ENCODE measurements at places on chromosomes 3 and 15.
A peak's percentile ranks its signal among the peaks of the same experiment; 100 is the strongest.

DNA sequence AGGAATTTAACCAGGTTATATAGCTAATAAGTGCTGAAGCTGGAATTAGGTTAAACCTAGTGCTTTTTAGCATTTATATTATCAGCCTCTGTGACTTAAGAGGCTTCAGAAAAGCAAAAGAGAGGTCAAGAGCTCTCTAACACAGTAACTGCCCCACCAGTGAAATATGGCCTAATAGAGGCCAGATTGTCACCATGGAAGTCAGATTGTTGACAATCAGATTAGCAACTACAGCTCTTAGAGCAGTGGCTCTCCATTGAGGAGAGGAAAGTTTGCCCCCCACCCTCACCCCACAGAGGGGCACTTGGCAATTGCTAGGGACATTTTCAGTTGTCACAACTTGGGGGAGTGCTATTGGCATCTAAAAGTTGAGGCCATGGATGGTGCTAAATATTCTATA, 23.3 kb upstream of the LMOD3 start:
- no peak for DNase-seq

- DNase-seq = no peak
Measured at GRCh38 chr3:141860766-141861513, 15.5 kb upstream of the ATP1B3 start.

- no peak for DNase-seq
Measured at GRCh38 chr15:42199126-42199525, 9.0 kb downstream of the VPS39 start.

DNA sequence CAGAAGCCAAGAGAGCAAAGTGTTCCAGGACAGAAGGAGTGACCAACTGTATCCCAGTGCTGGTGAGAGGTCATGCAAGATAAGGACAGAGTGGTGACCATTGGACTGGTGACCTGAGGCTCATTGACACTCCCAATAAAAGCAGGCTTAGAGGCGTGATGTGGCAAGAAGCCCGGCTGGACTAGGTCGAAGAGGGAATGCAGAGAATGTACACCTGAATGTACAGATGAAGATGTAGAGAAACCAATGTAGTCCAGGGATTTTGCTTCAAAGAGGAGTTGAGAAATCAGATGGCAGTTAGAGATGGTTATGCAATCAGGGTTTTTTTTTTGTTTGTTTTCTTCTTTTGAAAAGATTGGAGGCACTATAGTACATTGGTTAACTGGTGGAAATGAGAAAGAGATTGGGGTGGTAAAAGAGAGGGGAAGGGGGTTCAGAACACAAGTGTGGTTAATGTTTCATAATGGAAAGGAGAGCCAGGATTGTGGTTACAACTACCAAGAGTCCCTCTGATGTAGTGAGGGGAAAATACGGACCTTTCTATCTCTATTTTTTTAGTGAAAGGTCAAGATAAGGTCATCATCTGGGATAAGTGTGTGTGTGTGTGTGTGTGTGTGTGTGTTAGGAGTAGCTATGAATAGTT, 23.3 kb downstream of the ST3GAL6 start:
- no peak for DNase-seq

DNA sequence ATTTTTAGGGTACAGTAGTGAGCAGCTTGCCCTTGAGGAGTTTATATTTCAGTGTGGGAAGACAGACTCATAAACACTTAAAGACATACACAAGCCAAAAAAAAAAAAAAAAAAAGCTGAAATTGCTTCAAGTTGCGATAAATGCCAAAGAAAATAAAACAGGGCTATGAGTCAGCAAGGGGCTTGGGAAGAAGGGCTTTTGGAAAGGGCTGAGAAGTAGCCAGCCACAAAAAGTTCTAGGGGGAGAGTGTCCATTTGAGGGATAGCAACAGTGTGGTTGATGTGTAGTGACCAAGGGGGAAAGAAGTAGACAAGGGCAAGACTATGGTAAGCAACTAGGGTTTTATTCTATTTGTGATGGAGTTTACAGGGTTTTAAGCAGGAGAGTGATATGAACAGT, 185.5 kb downstream of the ADAMTS9 start:
- no peak for DNase-seq

- DNase-seq = no peak
Measured at GRCh38 chr3:72368331-72368975, 479.8 kb downstream of the SHQ1 start.

- peak; percentile 16 for DNase-seq
Measured at GRCh38 chr3:111761309-111761795, 97.7 kb upstream of the PHLDB2 start.

DNA sequence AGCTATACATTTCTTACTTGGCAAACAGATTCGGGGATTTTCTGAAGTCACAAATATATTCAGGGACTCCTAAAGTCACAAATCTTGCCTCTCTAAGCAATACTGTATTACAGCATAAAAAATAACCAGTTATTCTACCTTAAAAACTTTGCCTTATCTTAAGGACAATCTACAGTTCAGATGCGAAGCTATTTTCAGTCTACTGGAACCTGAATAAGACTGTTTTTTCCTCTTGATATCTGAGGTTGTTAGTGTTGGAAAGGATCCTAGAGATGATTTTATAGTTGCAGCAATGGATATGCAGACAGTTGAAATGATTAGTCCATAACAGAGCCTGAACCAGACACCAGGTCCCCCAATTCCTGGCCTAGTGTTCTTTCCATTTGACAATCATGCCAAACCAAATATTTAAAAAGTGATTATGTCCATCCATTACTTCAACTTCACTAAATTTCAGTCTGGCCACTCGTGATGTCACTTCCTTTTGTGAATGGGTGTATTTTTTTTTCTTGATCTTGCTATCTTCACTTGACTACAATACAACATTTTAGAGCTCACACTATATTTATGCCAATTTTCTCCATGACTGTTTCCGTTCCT, 1.8 kb downstream of the HDGFL3 start:
- no peak for DNase-seq

- no peak for DNase-seq
Measured at GRCh38 chr15:63440756-63441155, 59.1 kb upstream of the CA12 start.

DNA sequence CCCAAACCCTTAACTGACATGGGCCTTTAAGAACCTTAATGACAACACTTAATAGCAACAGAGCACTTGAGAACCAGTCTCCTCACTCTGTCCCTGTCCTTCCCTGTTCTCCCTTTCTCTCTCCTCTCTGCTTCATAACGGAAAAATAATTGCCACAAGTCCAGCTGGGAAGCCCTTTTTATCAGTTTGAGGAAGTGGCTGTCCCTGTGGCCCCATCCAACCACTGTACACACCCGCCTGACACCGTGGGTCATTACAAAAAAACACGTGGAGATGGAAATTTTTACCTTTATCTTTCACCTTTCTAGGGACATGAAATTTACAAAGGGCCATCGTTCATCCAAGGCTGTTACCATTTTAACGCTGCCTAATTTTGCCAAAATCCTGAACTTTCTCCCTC, 49.9 kb downstream of the PGPEP1L start:
- no peak for DNase-seq

DNA sequence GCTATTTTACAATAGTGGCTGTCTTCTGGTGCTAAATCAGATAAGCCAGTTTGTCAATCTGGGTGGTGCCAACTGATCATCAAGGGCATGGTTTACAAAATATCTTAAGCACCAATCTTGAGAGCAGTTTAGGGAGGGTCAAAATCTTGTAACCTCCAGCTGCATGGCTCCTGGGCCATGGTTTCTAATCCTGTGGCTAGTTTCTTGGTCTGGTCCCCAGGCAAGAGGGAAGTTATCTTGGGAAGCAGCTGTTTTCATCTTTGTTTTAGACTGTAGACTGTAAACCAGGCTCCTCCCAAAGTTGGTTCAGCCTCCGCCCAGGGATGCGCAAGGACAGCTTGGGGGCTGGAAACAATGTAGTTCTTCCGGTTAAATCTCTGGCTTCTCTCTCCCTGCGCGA, 166.8 kb downstream of the IL1RAP start:
- DNase-seq = no peak

DNA sequence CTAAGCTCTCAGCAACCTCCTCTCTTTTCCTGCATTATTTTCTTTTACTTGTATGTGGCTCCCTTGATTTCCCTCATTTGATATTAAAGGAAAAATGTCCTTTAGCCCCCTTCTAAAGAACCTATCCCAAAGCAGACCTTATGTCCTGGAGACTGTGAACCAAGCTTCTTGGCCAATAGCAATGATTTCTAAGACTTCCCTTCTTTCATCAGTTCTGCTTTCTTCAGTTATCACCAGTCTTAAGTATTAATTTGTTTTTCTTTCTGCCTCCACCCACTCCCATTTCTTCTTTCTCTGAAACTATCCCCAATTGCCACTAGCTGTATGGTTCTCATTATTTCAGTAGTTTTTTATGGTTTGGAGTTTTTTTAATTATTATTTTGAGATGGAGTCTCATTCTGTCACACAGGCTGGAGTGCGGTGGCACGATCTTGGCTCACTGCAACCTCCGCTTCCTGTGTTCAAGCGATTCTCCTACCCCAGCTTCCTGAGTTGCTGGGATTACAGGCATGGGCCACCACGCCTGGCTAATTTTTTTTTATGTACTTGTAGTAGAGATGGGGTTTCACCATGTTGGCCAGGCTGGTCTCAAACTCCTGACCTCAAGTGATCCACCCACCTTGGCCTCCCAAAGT, 12.1 kb downstream of the TMOD3 start:
- no peak for DNase-seq

- no peak for DNase-seq
Measured at GRCh38 chr3:134364936-134365765, 9.1 kb downstream of the AMOTL2 start.

GRCh38 chr3:120353463-120353862, 4.3 kb upstream of the LRRC58 start:
- DNase-seq = no peak

DNA sequence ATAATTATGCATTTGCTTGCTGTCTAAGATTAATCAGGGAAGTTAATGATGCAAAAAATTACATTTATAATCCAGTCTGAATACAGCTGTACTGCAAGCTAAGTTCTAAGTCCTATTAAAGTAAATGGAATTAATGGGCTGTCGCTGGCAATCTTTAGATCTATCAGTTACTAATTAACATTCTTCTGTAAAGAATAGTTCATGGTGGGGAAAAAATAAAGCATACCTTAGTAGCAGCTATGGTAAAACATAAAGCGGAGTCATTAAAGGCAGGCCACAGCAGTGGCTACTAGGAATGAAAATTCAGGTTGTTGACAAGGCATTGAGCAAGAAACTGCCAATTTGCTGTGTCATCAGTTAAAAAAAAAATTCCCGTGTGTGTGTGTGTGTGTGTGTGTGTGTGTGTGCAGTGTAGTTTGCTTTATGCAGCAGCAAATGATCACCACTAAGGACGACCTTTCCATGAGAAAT, 129.8 kb downstream of the ZNF385D start:
- no peak for DNase-seq

DNA sequence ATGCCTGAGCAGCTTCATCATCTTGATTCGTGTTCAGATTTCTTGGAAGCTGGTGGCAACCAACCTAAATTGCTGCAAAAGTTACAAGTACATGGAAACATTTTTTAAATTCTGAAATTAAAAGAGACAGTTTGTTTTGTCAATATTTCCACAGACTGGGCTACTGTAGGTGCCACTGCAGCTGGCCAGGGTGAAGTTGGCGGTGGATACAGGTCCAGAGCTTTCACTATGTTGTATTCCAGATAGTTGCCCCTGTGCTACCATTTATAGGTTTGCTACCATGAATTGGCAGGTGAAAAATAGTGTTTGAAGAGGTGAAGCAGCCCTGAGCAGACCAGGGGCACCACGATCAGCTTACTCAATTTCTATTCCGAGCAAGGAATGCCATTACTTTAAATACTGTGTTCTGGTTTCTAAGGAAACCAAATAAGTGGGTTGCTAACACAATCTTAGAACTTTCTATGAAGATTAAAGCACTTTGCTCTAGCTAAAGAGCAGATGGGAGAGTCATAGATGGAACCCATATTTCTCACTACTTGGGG, 21.2 kb upstream of the SHC4 start:
- no peak for DNase-seq

GRCh38 chr3:196093317-196094111, 11.6 kb upstream of the TFRC start:
- no peak for DNase-seq

- DNase-seq = no peak
Measured at GRCh38 chr3:140573011-140573410, 104.9 kb upstream of the TRIM42 start.

GRCh38 chr3:260898-261297, 64.3 kb downstream of the CHL1 start:
- DNase-seq = no peak

- no peak for DNase-seq
Measured at GRCh38 chr3:4754180-4755086, 224.8 kb upstream of the BHLHE40 start.

GRCh38 chr15:99424978-99425656, 140.7 kb upstream of the MEF2A start:
- peak; percentile 60 for DNase-seq

DNA sequence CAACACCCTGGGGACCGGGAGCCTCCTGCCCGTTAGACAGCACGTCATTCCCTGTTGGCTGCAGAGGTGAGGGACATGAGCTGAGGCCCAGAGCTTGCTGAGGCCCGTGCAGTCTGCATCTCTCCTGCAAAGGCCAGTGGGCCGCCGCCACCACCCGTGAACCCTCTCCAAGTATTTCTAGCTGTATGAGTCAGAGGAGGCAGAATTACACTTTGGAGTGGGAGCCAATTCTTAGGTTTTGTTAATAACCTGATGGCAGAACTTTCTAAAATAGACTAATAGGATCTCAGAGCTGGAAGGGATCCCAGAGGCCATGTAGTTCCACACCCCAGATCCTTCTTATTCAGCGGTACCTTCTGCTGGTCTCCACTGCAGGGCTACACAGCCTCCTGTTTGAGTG, 335.2 kb upstream of the CTDSPL start:
- DNase-seq = no peak

DNA sequence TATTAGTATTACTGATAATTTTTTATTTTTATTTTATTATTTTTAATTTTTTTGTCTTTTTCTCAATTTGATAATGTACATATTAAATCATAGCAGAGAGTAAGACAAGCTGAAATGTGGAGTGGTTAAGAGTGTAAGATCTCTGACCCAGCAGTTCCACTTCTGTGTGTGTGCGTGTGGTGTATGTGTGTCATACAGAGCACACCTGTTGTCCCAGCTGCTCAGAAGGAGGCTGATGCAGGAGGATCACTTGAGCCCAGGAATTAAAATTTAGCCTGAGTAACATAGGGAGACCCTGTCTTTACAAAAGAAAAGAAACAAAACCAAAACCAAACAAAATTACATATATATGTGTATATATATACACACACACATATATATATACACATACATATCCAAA, 1.4 kb upstream of the CIDEC start:
- DNase-seq = no peak
